ENCODE measurements at places on chromosomes 7 and 10.

GRCh38 chr7:83643739-83644138, 5.2 kb downstream of the SEMA3E start:
- H3K27me3 ChIP-seq: no peaks in the 10 kb centered on the region
- DNase-seq: no peak
- H3K4me1 ChIP-seq: no peaks in the 10 kb centered on the region
- H3K36me3 ChIP-seq: no peaks in the 10 kb centered on the region
- no peak overlapping the region for H3K27ac ChIP-seq

DNA sequence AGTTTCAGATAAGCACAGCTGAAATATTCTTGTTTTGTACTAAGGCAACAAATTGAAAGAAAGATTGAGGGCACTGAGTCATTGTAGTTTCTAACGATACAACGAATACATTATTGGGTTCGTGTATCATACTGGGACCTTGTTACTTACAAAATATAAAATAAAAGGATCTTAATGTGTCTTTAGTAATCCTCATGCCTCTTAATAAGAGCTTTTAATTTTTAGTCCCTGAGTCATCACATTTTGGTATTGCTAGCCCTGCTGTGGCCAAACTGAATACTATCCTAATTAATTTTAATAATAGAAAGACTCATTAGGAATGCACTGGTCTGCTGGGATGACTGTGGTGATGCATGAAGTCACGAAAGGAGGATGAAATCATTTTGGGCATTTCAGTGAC, 309.7 kb downstream of the EXOC4 start:
- no peak overlapping the region for H3K27ac ChIP-seq
- no peak overlapping the region for H3K4me3 ChIP-seq
- H3K4me1 ChIP-seq: no peaks in the 10 kb centered on the region
- H3K36me3 ChIP-seq: no peaks in the 10 kb centered on the region

GRCh38 chr7:64907641-64908326, 4.7 kb downstream of the ZNF273 start:
- no peaks in the 10 kb centered on the region for H3K36me3 ChIP-seq
- DNase-seq: no peak
- H3K4me1 ChIP-seq: no peaks in the 10 kb centered on the region
- H3K27me3 ChIP-seq: no peaks in the 10 kb centered on the region
- H3K27ac ChIP-seq: no peak overlapping the region

DNA sequence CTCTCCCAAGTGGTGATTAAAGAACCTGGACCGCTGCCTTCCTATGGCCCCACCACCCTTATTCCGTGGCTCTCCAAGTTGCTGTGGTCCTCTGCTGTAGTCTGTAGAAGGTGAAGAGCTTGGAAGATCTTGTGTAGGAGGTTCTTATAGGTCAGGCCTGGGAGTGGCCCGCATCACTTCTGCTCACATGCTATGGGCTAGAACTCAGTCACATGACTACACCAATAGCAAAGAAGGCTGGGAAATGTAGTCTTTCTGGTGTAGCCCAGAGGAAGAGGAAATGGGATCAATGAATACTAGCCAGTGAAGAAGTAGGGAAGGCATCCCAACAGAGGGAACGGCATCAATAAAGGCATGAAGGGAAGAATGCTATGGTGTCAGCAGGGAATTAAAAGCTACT, 41.3 kb upstream of the AOAH start:
- no peak overlapping the region for H3K4me3 ChIP-seq
- no peak overlapping the region for H3K27ac ChIP-seq
- H3K36me3 ChIP-seq: no peaks in the 10 kb centered on the region
- H3K27me3 ChIP-seq: no peaks in the 10 kb centered on the region
- no peak for DNase-seq
